ENCODE measurements at places on chromosomes 13 and 19.

GRCh38 chr13:31605076-31605860 is 134.1 kb upstream of the RXFP2 start:
- no peak for DNase-seq

DNA sequence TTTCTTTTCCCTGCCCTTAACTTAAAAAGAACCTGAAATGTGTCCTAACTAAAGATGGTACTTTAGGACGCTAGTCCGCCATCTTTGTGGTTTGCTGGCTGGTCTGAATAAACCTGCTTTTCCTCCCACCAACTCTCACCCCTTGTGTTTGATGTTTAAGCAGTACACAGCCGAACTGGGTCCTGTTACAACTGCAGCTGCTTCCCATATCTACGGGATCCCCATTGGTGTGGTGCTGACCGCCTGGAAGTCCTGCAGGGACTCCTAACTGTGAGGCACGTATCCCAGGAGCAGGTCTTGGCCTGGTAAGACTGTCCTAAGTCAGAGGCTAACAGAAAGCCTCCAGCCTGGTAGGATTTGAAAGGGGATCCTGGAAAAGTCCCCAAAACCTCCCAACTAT is 40.9 kb upstream of the VSTM2B start:
- no peak for DNase-seq

GRCh38 chr13:28355822-28356371 is 139.0 kb downstream of the FLT1 start:
- no peak for DNase-seq

DNA sequence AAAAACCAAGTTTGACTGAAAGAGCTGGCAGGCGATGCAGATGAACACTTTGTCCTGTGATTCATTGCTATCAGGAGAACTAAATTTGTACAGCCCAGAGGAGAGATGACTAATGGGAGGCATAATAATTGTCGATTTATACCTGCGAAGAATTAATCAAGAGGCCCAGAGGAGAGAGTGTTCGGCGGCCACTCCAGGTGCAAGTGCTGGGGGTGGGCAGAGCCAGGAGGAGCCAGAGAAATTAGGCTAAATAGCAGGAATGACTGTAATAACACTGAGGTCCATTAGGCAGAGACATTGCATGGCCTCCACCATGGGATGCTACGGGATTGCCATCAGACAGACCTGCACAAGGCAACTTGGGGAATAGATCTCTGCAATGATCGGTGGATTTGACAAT is 107.7 kb upstream of the UQCRFS1 start:
- no peak for DNase-seq

GRCh38 chr19:56866538-56866937 is 26.0 kb upstream of the PEG3 start:
- no peak for DNase-seq

DNA sequence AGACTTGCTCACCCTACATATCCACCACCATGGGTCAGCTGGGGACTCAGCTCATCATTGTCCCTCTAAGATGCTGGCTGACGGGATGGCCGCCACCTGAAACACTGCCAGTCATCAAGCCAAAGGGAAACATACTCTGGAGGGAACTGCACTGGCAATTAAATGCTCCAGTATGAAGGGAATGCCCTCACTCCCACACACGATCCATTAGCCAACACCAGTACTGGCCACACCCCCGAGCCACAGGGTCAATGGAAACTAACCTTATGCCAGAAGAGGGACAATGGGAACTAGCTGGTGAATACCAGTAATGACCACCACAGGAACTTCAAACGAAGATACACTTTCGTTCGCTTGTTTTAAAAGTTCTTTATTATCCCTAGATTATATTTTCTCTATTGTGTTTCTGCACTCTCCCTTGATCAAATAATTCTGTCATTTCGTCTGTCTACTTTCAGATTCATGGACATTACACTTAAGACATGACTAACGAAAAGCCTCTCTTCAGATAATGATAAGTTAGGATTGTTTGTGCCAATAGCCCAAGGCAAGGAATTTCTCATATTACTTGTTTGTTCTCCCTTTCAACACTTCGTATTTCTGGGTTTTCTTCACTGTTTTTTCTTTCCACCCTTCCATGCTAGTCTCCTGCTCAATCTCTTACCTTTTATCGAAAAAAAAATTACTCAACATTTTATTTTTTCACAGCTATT is 1.7 kb upstream of the ZNF507 start:
- DNase-seq, result no peak

DNA sequence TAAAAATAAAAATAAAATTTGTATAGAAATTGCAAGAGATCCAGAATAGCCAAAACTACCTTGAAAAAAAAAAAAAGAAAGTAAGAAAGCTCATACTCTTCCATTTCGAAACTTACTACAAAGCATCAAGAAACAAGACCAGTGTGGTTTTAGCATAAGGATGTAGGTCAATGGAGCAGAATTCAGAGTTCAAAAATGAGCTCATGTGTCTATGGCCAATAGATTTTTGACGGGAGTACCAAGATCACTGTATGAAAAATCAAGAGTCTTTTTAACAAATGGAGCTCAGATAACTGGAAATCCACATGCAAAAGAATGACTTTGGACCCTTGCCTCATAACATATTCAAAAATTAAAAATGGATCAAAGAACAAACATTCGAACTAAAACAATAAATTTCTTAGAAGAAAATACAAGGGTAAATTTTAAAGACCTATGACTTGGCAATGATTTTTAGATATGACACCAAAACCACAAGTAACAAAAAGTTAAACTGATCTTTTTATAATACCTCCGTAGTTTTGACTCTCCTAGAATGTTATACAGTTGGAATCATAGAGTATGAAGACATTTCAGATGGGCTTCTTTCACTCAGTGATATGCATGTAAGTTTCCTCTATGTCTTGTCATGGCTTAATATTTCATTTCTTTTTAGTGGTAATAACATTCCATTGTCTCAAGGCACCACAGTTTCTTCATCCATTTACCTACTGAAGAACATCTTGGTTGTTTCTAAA is 43.2 kb downstream of the KLF12 start:
- no peak for DNase-seq

- DNase-seq, result no peak
Observed at GRCh38 chr13:75660694-75661093, 24.6 kb downstream of the LMO7 start.

GRCh38 chr13:41465241-41465847 is 8.0 kb downstream of the RGCC start:
- DNase-seq, result no peak

- no peak for DNase-seq
Observed at GRCh38 chr13:100515410-100515800, 73.2 kb downstream of the GGACT start.

DNA sequence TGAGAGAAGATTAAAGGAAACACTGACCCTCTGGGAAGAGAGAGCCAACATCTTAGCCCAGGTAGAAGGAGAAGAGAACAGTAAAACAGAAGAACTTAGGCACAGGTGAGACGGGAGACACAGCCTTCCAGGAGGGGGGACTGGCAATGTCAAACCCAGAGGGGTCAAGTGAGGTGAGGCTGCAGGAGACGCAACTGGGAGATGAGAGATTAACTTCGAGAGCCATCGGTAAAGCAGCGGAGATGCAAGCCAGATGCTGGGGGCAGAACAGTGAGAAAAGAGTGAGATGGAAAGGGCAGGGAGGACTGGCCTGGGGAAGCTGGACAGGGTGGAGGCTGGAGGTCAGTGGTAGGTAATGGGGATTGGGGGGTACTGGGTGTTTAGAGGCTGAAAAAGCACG is 5.2 kb downstream of the INSR start:
- DNase-seq, result peak; percentile 48

- peak; percentile 2 for DNase-seq
Observed at GRCh38 chr13:68998056-68998455, 1109.6 kb upstream of the ATXN8OS start.

DNA sequence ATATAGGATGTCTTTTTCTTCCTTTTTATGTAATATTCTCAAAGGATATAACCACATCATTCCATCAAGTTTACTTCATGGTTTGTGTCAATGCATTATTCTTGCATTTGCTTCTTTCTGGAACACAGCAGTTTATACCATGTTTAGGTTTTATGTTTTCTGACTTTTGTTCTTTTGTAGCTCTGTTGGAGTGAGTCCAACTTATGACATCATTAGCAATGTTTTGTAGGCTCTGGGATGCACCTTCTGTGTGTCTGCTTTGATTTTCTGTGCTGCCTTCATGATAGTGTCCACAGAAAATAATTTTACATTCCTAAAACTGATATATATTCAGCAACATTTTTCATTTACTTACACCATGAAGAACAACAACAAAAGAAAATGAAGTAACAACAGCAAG is 68.9 kb downstream of the SHISA2 start:
- DNase-seq, result no peak

DNA sequence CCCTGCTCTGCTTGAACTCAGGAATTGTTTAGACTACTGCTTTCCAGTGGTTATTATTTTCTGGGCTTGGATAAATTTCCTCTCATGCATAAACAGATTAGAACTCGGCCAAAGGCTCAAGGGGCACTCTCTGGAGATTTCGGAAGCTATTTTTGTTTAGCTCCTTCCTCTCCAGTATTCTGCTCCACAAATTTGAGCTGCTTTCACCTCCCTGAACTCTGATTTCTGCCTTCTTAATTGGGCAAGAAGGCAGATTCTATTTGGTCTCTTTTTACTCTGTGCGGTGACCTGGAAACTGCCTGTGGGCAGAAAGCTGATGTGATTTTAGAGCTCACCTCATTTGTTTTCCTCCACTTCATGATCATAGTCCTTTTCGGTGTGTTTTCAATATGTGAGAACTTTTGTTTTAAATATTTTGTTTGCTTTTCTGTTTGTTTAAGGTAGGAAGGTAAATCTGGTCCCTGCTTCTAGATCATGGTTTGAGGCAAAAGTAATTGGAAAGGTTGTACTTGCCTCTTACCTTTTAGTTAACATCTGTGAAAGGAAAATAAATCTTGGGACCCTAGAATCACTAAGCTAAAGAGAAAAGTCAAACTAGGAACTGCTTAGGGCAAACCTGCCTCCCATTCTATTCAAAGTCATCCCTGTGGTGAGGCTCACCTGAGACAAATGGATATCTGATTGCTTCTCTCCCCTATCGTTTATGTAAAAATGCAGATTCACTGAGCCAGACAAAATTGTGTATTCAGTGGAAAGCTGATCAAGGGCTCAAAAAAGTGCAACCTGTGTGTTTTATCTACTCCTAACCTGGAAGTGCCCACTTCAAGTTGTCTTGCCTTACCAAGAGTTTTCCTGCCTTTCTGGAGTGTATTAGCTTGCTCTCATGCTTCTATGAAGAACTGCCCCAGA is 714.7 kb upstream of the PCDH20 start:
- no peak for DNase-seq

DNA sequence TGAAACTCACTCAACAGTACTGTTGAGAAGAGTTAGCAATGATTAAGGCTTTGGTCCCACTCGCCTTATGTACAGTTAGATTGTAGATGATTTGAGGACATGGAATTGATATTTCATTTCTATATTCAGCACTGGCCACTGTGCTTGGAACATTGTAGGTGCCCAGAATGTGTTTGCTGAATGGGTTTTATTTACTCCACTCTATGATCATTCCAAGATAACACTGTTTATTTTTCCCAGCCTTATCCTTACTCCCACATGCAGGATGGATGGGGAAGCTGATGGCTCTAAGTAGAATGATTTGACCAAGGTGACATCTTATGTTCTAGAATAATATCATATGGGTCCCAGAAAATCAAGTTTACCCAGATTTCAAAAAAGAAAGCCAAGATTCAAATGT is 124.6 kb upstream of the RXFP2 start:
- no peak for DNase-seq

- no peak for DNase-seq
Observed at GRCh38 chr13:39835253-39835652, 179.8 kb downstream of the COG6 start.

GRCh38 chr19:6060600-6061375 is 49.5 kb downstream of the RFX2 start:
- no peak for DNase-seq

GRCh38 chr19:49605605-49606004 is 14.6 kb downstream of the PRR12 start:
- DNase-seq, result no peak

DNA sequence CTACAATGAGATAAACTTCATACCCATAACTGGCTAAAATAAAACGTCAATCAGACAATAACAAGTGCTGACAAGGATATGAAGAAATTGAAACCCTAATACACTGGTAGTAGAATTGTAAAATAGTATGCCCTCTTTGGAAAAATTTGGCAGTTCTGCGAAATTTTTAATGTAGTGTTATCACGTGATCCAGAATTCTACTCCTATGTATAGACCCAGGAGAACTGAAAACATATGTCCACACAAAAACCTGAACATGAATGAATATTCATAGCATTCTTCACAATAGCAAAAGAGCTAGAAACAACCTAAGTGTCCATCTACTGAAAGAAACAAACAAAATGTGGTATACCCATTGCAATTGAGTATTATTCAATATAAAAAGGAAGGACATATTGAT is 14.2 kb upstream of the MYO16 start:
- no peak for DNase-seq

- no peak for DNase-seq
Observed at GRCh38 chr19:33661336-33661735, 39.6 kb downstream of the CHST8 start.

DNA sequence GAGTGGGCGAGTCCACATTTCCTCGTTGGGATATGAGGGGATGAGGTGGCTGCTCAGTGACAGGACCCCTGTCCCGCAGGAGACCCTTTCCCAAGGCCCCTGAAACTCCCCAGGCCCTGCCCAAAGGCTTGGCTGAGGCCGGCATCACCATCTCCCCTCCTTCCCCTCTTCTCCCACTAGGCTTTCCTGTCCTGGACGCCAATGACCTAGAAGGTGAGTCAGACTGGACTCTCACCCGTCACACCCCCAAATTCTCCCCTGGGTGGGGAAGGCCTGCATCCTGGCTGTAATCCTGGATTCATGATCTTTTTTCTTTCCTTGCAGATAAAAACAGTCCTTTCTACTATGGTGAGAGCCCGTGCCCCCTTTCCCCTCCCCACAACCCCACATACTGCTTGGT is 5.3 kb downstream of the FXYD3 start:
- no peak for DNase-seq

- no peak for DNase-seq
Observed at GRCh38 chr13:40026741-40027140, 371.3 kb downstream of the COG6 start.

GRCh38 chr19:4738734-4739133 is 15.1 kb upstream of the DPP9 start:
- DNase-seq, result no peak

- DNase-seq, result no peak
Observed at GRCh38 chr13:101757446-101758039, 305.1 kb downstream of the ITGBL1 start.

GRCh38 chr19:48480183-48480557 is 11.0 kb downstream of the CYTH2 start:
- DNase-seq, result no peak

GRCh38 chr19:9914315-9915207 is 21.8 kb downstream of the OLFM2 start:
- DNase-seq, result peak; percentile 63

DNA sequence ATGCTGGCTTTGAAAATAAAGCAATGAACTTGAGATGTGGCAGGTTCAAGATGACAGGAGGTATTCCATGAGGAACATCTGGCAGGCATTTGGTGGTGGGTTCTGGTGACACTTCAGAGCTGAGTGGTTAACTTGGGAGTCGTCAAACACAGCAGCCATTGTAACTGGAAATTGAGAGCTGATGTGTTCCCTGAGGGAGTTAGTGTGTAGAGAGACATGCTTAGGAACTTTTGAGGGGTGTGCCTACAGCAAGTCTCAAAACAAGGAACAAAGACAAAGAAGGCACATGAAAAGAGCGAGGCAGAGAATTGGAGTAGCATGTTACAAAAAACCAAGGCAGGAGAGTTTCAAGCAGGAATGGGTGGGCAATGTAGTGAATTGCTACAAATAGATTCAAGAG is 53.9 kb upstream of the KL start:
- DNase-seq, result no peak

- DNase-seq, result no peak
Observed at GRCh38 chr19:6608940-6609339, 18.0 kb upstream of the CD70 start.

Measured in NCI-H524 (cell line).